ENCODE measurements at places on chromosomes 7 and 10.

- no peak for DNase-seq
These were observed 9.4 kb downstream of the NOC3L start for GRCh38 chr10:94353336-94353735.

DNA sequence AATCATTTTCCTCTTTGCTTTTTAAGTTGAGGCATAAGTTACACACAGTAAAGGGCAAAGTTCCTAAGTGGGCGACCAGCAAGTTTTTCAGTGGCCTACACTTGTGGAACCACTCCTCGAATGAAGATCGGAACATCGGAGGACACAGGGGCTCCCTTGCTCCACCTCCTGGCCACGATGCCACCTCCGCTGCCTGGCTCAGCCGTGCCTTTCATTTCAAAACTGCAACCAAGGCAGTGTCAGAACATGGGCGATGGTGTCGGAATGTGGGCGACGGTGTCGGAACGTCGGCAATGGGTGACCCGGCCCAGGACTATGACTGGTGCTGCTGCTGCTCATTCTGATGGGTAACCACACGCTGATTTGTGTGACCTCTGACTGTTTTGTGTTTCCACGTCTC, 9.6 kb upstream of the VIPR2 start:
- no peak for DNase-seq

DNA sequence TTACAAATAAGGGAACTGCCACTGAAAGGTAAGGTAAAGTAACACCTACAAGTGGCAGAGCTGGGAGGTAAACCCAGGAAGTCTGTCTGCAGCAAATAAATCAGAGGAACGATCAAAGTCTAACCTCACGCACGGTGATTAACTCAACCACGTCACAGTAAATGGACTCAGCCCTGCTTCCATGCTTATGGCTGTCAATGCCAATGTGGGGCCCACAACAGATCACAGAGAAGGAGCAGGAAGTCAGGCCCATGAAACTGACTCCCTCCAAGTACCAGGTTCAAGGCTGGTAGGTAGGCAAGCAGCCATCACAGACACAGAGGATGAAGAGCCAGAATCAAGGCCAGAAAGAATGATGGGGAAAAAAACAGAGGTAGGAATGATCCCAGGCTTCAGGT, 38.0 kb upstream of the ACSL5 start:
- DNase-seq = no peak

- DNase-seq = no peak
These were observed 2.7 kb downstream of the TTYH3 start for GRCh38 chr7:2634267-2635145.

GRCh38 chr10:93680412-93681047, 21.9 kb downstream of the FRA10AC1 start:
- DNase-seq = no peak

- DNase-seq = no peak
These were observed 21.2 kb downstream of the BPGM start for GRCh38 chr7:134667899-134668298.

DNA sequence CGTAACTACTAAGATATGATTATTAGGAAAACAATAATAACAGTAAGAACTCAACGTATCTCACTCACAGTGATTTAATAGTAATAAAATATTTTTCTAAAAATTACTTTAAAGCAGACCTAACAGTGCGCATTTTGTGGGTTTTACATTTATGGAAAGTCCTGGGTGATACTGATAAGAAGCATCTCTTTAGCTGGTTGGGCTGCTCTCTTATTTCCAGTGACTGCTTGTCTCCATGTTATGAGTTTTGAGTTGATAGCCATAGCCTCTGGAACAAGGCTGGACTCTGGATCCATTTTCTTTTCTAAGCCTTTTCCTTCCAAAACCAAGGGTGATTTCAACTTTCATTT, 29.5 kb upstream of the INHBA start:
- DNase-seq = no peak

DNA sequence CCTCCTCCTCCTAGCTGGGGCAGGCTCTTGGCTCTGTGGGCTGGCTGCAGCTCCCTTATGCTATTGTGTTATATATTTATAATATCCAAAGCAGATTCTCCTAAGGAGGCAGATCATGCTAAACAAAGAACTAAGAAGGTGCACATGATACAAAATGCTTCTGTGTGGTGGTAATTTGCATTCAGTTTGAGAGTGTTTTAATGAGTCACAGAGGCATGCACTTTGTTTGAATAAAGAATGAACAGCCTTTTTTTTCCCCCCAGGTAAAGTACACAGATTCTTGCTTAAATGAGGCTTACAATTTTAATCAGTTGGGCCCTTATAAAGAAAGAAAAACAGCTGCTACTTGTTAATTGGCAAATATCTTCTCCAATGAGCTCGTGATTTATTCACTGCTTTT, 95.0 kb downstream of the FANK1 start:
- DNase-seq = no peak

GRCh38 chr7:16991551-16991950, 109.8 kb upstream of the AGR3 start:
- DNase-seq = no peak

- no peak for DNase-seq
These were observed 27.7 kb downstream of the PLXNA4 start for GRCh38 chr7:132548489-132549078.

DNA sequence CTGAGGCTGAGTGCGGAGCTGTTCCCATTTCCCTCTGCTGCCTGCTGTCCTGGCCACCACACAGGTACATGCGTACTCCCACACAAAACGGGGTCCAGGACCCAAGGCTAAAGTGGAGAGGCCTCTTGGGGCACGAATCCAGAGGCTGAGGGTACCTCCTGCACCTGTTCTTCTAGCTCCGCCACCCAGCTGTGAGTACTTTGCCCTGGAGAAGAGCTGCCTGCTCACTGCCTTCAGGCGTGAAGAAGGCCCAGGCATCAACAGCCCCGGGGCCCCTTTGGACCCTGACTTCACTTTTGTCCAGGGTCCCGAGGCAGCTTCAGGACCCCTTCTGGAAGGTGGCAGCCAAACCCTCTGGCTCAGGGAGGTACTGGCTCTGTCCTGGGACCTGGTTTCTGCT, 88.6 kb downstream of the HIF1AN start:
- no peak for DNase-seq

DNA sequence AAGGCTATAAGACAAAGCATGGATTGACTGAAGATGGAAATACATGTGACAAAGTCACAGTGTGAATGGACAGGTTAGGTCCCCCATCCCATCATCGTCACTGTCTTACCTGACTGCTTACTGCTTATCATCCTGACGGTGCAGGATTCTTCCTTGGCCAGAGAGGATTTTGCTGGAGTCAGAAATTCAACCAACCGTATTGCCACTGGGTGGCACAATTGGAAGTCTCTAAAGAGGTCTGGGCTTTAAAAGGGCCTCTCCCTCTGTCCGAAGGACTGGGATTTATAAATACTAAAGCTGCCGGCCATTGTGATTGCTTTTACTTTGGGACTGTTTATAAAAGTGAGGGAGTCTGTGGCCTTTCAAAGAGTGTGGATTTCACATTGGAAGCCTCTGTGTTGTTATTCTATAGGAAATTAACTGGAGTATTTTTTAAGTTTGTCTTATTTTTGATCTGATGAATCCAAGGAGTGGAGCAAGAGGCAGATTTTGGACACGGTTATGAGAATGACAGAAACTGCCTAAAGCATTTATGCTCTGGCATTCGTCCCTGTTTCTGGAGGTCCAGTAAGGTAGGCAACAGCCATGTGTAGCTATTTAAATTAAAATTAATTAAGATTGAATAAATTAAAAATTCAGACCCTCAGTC, 113.3 kb upstream of the CREB5 start:
- no peak for DNase-seq

DNA sequence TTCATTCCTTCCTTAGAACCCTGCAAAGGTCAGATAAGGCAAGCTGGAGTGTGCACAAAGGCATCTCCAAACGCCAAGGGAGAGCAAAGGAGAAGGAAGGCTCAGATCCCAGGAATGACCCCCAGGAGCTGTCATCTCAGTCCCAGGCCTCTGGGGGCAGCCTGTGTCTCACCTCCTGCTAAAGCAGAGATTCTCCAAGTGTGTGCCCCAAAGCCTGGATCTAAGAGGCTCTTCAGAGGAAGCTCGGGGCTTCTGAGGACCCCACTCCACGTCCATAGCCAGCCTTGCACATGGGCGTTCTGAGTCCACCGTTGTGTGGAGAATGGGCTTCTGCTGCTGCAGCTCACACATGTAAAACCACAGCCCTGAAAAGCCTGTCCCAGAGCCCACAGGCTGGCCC, 5.1 kb upstream of the GRID1 start:
- DNase-seq = no peak

DNA sequence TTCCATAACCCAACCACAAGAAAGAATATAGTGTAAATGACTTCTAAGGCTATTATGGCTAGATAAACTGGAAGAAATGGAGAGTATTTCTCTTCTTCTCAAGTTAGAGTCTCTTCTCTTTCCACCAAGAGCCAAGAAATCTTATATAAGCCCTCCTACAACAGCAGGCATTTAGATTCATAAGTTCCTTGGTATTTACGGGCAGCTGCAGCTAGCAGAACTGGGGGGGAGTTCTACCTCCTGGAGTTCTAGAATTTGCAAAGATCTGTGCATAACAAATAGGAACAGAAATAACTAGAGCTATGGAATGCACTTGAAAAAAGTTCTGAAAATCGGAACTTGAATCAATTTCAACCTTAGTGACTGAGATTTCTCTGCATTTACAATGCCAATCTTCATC, 715.2 kb upstream of the GRM3 start:
- DNase-seq = no peak

DNA sequence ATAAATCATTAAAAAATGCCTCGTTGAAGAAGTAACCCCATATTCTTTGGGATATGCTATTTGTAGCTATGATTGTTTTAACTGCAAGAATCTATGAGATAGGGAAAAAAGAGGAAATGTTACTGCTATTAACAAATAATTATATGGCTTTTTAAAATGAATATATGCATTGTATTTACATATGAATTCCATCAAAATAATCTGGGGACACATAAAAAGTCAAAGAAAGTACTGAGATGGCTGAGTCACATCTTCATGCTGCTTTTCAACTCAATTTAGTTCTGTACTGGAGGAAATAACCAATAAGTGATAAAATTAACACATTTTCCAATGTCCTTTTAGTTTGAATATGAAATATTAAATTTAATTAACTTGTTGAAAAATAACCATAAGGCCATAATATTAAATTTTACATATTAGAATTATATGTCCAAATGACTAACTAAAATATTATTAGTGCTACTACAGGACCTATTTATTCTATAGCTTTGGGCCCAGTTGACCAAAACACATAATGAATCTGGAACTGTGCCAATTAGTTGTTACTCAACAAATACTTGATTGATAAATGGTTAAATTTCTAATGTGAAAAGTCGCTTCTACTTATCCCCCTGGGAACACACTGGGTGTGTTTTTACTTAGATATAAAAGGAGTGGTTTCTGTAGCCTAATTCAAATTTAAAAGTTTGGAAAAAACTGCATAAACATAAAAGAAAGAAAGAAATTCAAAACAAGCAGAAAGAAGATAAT, 214.6 kb upstream of the PFKP start:
- no peak for DNase-seq

DNA sequence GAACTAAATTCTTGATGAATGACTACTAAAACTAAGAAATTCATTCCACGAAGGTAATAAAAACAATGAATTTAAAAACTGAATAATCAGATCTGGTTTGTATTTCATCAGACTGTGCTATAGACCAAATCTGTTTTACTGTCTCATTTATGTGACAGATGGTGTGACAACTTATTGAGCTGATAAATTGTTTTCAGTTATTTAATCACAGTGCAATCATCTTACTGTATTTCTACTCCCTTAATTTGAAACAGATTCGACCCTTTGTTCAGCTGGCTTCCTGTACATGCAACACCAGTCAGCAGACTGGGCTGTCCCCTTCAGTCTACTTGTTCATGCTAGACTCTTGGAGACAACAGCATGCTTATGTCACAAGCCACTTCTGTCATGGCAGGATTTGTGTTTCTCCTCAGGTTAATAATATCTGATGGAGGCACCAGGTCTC, 150.9 kb downstream of the MBL2 start:
- DNase-seq = no peak

DNA sequence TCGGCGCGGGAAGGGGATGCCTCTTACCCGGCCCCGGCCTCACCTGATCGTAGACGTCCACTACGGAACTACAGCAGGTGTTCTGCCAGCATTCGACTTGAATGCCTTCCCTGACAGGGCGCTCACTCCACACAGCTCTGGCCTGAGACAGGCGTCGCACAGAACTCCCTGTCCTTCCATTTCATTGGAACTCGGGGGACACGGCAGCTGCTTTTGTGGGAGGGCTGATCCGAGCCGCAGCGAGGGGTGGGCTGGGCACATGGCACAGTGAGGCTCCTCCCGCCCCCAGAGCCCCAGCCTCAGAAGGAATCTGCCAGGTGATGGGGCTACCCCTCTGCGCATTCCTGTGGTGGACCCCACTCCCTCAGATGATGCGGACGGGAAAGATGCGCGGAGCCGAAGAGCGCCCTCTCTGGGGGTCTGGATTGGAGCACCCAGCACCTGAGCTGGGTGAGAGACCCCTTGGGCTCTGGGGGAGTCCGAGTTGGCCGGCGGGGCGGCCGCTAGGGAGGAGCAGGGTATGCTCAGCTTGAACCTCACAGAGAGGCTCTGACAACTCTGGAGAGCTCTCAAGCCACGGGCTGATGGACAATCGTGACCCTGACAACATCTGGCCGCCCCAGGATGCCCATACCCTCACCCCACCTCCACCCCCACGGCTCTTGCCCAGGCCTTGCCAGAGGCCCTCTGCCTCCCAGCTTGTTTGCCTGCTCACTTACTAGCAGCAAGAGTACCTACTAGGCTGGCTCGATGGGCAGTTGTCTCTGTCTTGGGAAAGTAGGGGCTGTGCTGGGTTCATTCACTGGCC, 36.6 kb downstream of the RASGEF1A start:
- DNase-seq = no peak

- DNase-seq = no peak
These were observed 99.9 kb downstream of the ARMH3 start for GRCh38 chr10:101956117-101956516.

DNA sequence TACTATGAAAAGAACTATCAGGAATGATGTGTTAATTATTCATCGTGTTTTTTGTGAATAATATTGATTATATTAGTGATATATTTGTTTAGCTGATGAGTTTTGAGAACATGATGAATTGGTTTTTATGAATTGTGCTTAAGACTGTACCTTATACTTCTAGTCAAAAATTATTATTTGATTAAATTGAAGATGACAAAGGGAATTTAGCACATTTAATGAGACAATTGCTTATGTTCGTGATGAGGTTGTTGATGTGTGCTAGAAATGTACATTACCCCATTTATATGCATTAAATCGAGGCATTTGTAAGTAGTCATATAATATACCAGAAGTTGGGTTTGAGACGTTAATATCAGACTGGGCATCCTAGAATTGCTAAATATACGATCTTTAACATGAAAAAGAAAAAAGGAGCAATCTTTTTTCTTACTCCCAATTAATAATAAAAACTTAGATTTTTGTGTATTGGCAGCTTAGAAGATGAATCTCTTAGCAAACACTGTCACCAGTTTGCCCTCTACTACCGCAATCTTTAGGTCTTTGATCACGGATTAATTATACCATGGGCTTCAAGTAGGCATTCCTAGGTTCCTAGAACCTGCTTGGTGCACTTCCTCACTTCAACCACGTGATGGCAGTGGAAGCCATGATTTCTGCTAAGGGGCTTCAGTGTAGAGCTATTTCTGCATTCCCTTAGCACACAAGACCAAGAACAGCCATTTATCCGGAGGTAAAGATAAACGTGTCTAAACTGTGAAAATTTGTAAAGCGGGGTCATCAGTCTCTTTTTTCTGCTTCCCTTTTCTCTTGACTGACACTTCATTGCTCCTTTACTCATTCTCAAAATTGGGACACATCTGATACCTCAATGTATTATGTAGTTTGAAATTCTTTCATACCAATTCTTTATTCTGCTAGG, 1.6 kb downstream of the KLHDC10 start:
- peak; percentile 33 for DNase-seq

- peak; percentile 7 for DNase-seq
These were observed 200.4 kb upstream of the NFE2L3 start for GRCh38 chr7:25951414-25952260.
